ENCODE measurements at places on chromosomes 11 and 22.

- no peak for DNase-seq
Measured at GRCh38 chr11:76049511-76049910, 156.8 kb downstream of the WNT11 start.

GRCh38 chr22:43520632-43521039 is 108.8 kb downstream of the MPPED1 start:
- DNase-seq, result no peak

DNA sequence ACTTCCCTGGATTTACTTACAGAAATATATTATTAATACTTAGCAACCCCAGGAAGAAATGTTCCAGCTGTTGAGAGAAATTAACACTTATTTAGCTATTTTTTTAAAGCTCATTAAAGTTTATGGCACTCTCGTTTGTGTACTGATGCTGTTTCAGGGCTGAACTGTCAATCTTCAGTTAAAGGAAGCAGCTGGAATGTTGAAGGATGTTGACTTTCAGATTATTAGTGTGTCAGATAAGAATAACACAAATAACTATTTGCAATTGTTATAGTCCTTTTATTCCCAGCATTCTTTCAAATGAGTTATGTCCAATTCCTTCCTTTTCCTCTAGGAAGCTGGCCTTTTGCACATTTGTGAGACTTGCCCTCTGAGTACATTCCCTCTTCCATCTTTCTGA is 278.2 kb upstream of the RAG2 start:
- no peak for DNase-seq

GRCh38 chr11:117037975-117038350 is 60.3 kb downstream of the SIK3 start:
- DNase-seq, result no peak

DNA sequence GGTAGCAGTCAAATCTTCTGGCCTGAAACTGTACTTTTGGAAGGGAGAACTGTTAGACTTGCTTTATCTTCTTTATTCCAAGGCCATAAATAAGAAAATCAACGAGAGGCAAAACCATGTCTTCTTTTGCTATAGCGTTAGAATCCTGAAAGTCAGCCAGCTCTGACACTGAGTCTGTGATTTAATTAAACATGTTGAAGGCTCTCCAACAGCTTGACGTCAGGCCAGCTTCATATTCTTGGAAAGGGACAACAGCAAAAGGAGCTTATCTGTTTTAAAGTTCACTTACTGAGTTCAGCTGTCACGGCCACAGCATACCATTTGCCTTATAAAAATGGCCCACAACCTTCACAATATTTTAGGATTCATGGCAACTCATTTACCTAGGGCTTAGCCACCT is 131.0 kb upstream of the LDLRAD3 start:
- no peak for DNase-seq

- no peak for DNase-seq
Measured at GRCh38 chr11:47516984-47517853, 35.7 kb downstream of the CELF1 start.

Data from T-helper 9 cell (primary cell).